BE2C (cell line): ENCODE measurements at places on chromosomes 5 and 9.
A peak's percentile ranks its signal among the peaks of the same experiment; 100 is the strongest.

DNA sequence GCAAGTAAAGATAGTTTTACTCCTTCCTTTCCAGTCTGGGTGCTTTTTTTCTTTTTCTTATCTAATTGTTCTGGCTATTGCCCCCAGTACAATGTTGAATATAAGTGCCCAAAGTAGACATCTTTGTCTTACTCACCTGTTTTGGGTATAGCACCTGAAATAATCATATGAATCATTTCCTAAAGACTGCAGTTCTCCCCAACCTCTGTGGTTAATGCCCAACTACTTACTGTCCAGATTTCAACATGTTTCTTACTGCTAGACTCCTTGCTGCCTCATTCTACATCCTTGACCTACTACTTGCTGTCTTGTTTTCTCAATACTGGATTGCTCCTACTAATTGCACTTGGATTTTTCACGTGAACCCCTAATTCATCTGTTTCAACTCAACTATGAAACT lies 8.8 kb upstream of the HSDL2 start:
- DNase-seq: no peak

GRCh38 chr9:126452106-126452505 lies 125.5 kb downstream of the MVB12B start:
- DNase-seq: no peak

- no peak for DNase-seq
Observed at GRCh38 chr5:57538341-57538955, 55.8 kb upstream of the ACTBL2 start.

DNA sequence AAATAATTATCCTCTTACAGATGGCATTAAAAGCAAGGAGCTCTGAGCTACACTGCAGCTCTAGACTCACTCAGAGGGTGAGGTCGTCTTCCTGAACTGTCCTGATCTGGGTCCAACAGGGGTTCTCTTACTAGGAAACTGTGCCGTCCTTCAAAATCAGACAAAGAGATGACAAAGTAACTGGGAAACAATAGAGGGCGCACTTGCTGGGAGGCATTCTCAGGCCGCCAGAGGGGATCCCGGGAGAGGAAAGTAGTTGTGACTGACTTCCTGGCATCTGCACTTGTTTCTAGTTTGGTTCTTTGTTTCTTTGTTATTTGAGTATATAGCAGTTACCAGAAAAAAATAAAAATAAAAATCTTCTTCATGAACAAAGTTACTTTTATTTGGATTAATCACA lies 142.9 kb upstream of the MSX2 start:
- DNase-seq: peak; percentile 53

DNA sequence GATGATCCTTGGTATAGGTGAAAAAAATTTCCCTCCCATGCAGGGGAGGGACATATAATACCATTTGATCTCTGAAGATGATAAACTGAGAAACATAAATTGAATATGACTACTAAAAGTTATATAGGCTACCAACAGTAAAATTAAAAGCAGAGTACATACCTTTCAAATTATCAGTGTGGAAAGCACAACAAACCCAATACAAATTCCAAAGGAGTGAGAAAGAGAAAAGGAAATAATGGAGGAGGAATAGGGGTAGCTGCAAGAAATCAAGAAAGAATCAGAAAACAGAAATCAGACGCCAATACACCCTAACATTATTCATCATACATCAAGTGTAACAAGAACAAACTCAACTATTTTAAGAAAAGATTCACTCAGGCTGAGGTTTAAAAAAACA lies 17.7 kb downstream of the GNAQ start:
- no peak for DNase-seq

DNA sequence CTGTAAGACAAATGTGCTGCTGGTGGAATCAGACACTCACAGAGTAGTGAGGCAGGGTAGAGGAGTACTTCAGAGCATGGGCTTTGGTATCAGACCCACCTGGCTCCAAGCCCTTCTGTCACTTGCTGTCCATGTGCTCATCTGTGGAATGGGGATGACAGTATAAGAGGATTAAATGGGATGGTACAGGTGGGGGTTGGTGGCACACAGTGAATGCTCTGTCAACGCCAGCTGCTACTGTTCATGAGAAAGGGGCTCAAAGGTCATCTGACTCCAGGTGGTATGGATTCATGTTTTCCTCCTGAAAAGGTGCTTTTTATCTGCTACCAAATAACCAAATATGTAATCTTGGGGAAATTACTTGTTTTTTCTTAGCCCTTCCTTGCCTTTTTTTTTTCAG lies 23.0 kb upstream of the PPARGC1B start:
- DNase-seq: no peak

DNA sequence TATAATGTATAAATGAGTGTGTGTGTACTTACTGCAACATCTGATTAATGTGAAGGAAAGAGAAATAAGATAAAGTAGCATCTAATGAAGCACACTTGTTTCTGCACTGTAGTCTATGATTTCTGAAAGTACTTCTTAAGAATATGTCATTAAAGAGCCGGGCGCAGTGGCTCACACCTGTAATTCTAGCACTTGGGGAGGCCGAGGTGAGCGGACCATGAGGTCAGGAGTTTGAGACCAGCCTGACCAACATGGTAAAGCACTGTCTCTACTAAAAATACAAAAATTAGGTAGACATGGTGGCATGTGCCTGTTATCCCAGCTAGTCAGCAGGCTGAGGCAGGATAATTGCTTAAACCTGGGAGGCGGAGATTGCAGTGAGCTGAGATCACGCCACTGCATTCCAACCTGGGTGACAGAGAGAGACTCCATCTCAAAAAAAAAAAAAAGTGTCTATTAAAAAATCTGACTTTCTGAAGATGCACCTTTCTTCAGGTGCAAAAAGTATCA lies 556.9 kb downstream of the PTPRD start:
- DNase-seq: no peak

DNA sequence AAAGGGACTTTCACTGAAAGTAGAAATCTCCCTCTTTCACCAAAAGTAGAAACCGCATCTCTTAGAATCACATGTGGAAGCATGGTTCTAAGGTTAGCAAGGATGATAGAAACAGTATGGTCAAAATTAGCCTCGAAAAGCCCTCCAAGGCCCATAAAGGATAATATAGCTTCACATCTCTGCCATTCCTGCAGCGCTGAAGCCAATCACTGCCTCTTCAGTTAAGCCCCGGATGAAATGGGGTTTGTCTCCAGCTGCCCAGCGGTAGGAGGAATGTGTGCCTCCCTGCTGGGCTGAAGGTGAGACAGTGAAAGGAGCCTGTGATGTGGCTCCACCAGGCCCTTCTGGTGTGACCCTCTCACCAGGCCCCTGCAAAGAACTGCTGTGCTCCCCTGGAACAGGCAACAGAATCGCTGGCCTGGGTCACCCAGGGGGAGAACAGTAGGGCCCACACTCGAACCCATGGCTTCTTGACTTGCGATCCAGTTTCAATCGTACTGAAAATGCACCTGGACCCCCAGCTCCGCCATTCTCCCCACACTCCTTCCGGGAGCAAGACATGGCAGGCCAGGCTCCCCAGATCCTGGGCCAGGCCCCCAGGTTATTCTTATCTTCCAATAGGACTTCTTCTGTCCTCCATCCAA lies 47.2 kb downstream of the CAMK2A start:
- DNase-seq: no peak

GRCh38 chr9:96495341-96495740 lies 45.4 kb downstream of the HABP4 start:
- DNase-seq: no peak
